ENCODE measurements at places on chromosomes 4 and X. TPM values are rescaled to one million over a fixed set of nuclear protein-coding genes. Genes with fewer than 3 reads are reported as not detected.

C4orf51 gene
- polyA plus RNA-seq = not detected

GRCh38 chrX:73987166-73987565 is 316.8 kb upstream of the ZCCHC13 start:
- H3K36me3 ChIP-seq = no peaks in the 10 kb centered on the region
- H3K27me3 ChIP-seq = no peaks in the 10 kb centered on the region
- no peak overlapping the region for H3K27ac ChIP-seq
- no peak overlapping the region for H3K4me3 ChIP-seq
- H3K4me1 ChIP-seq = no peaks in the 10 kb centered on the region

DNA sequence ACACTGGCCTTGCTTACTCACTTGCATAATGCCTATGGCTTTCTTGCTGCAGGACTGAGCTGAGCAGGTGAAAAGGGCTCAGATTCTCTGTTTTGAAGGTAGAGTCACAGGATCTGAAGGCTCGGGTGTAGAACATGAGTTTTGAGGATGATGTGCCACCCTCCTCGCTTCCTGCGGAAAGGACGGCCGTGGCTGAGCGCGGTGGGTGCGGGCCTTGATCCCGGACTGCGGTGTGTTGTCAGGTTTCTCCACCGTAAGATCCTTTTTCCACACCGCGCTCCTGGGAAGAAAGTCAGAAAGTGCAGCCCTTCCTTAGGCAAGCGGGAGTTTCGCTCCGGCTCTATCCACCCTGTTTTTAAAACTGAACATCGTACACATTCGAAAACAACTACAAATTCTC is 36.2 kb downstream of the ZFP42 start:
- no peaks in the 10 kb centered on the region for H3K27me3 ChIP-seq
- H3K27ac ChIP-seq = no peak overlapping the region
- no peaks in the 10 kb centered on the region for H3K4me1 ChIP-seq
- no peaks in the 10 kb centered on the region for H3K36me3 ChIP-seq
- no peak overlapping the region for H3K4me3 ChIP-seq
- DNase-seq = no peak

IL1RAPL1 gene
- 6.1 TPM for polyA plus RNA-seq

OCRL gene
- polyA plus RNA-seq = 28.7 TPM

GRCh38 chrX:13090027-13090338 is 45.6 kb upstream of the FAM9C start:
- H3K4me3 ChIP-seq = no peak overlapping the region
- H3K27me3 ChIP-seq = no peaks in the 10 kb centered on the region
- no peaks in the 10 kb centered on the region for H3K36me3 ChIP-seq
- H3K27ac ChIP-seq = no peak overlapping the region

FGF5 gene
- 56.4 TPM for polyA plus RNA-seq

GLRA3 gene
- polyA plus RNA-seq = not detected

CRLF2 gene
- polyA plus RNA-seq = not detected

PFKFB1 gene
- polyA plus RNA-seq = not detected

ABCD1 gene
- 4.0 TPM for polyA plus RNA-seq

GRCh38 chr4:24927049-24927448 is 14.2 kb upstream of the CCDC149 start:
- peaks cover 11% of the 10 kb centered on the region for H3K4me1 ChIP-seq
- no peaks in the 10 kb centered on the region for H3K36me3 ChIP-seq
- no peaks in the 10 kb centered on the region for H3K27me3 ChIP-seq
- no peak overlapping the region for H3K27ac ChIP-seq

- H3K27me3 ChIP-seq = no peaks in the 10 kb centered on the region
- no peak overlapping the region for H3K4me3 ChIP-seq
- peaks cover 5% of the 10 kb centered on the region for H3K4me1 ChIP-seq
These were observed 17.1 kb downstream of the AFP start for GRCh38 chr4:73452953-73453700.

DNA sequence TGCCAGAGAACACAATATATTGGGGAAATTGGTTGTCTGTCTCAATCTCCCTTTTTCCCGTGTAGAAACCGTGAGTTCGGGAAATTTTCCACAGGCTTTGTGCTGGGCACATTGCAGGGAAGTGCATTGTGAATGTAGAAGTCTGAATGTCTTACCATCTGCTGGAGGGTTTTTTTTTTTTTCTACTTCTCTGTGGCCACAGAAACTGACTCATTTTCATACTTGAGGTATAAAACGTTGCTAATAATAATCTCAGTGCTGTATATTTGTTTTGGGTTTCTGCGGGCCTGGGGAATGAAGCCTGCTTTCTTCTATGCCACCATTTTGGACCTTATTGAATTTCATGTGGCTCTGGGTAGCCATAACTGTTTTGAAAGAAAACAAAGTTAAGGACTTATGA is 1001.2 kb downstream of the STIM2 start:
- H3K4me3 ChIP-seq = no peak overlapping the region
- H3K27me3 ChIP-seq = no peaks in the 10 kb centered on the region
- H3K27ac ChIP-seq = no peak overlapping the region

DNA sequence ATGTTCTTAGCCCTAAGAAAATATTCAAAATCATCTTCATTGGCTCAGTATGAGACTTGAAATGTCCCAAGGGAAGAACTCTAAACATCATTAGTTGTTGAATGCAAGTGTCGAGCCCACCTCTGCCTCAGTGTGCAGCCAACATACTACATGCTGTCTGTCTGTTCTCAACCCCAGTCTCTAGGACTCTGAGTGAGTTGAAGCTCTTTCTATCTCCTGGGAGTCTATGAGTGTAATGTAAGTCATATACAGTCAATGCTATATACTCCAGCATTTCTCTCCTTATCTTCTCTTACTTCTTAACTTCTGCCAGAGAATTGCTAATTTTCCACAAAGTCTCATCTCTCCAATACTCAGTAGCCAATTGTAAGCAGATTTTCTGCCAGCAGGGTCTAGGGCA is 61.3 kb downstream of the SPATA18 start:
- no peaks in the 10 kb centered on the region for H3K36me3 ChIP-seq
- H3K27ac ChIP-seq = no peak overlapping the region
- no peak overlapping the region for H3K4me3 ChIP-seq
- H3K27me3 ChIP-seq = no peaks in the 10 kb centered on the region
- H3K4me1 ChIP-seq = no peaks in the 10 kb centered on the region

GRCh38 chr4:140027101-140027500 is 126.9 kb downstream of the MAML3 start:
- no peaks in the 10 kb centered on the region for H3K4me1 ChIP-seq
- H3K27me3 ChIP-seq = no peaks in the 10 kb centered on the region
- H3K4me3 ChIP-seq = no peak overlapping the region
- H3K36me3 ChIP-seq = no peaks in the 10 kb centered on the region
- no peak overlapping the region for H3K27ac ChIP-seq

GRCh38 chr4:173518425-173519102 is 11.5 kb downstream of the HAND2 start:
- H3K4me1 ChIP-seq = peaks cover 2% of the 10 kb centered on the region
- H3K27me3 ChIP-seq = peaks cover 72% of the 10 kb centered on the region
- no peaks in the 10 kb centered on the region for H3K36me3 ChIP-seq
- H3K27ac ChIP-seq = no peak overlapping the region
- DNase-seq = no peak

Measured in fibroblast of lung (primary cell).